ENCODE measurements at places on chromosomes 16 and 17.

GRCh38 chr17:45018848-45019711 lies 32.4 kb downstream of the DCAKD start:
- H3K36me3 ChIP-seq, result peaks cover 4% of the 10 kb centered on the region
- peak; percentile 78 for DNase-seq
- H3K27ac ChIP-seq, result peak overlapping the region; percentile 18
- H3K27me3 ChIP-seq, result peaks cover 54% of the 10 kb centered on the region
- H3K4me1 ChIP-seq, result peaks cover 25% of the 10 kb centered on the region
- H3K4me3 ChIP-seq, result peak overlapping the region; percentile 75

DNA sequence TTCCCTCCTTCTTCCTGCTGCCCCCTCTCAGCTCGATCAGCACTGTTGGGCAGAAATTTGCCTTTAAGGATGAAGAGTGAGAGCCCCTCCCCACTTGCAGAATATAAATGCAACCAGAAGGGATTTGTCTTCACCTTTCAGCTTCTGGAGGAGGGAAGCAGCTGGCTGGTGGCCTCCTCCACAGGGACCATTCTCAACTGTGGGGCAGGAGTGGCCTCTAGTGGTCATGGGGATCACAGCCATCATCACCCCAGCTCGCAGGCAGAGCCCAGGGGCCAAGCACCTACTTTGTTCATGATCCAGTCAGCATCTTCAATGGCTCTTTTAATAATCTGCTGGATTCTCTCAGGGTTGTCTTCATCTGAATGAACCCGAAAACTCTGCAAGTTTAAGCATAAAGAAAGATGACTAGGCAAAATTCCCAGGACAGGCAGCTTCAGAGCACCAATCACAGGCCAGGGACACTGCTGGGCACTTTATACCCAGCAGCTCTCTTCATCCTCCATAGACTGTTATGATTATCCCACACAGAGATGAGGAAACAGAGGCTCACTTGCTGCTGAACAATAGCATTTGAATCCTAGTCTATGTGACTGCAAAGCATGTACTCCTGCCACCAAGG lies 13.1 kb downstream of the LYRM9 start:
- H3K27me3 ChIP-seq, result no peaks in the 10 kb centered on the region
- DNase-seq, result peak; percentile 85
- H3K36me3 ChIP-seq, result peaks cover 23% of the 10 kb centered on the region
- no peaks in the 10 kb centered on the region for H3K4me1 ChIP-seq

DNA sequence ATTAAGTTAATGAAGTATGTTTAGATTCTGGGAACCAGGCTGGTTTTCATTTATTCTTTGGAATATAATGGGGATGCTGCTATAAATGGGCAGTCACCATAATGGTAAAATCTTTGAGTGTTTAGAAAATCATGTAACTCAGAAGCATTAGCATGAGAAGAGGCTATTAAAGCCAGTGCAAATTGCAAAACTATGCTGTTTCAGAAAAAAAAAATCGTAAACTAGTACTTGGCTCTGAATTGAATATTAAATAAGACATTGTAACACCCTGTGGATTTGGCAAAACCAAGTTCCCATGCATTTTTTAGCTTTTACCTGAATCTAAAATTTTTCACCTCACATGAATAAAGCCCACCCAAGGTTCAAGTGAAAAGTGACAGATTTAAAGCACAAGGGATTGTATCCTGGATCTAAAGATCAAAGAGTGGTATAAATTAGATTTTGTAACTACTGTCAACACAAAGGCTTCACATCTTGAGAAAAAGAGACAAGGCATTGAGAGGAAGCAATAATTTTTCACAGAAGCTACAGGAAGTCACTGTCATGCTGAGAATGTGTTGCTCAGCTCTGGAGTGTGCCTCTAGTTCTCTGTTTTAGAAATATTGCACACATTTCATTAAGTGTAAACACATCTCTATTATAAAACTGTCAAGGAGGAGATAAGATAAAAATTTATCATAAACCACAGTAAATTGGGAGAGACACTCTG lies 142.2 kb downstream of the ABCA8 start:
- H3K4me3 ChIP-seq, result no peak overlapping the region
- no peaks in the 10 kb centered on the region for H3K27me3 ChIP-seq
- H3K4me1 ChIP-seq, result no peaks in the 10 kb centered on the region
- H3K36me3 ChIP-seq, result no peaks in the 10 kb centered on the region

- H3K4me3 ChIP-seq, result no peak overlapping the region
- no peaks in the 10 kb centered on the region for H3K27me3 ChIP-seq
- H3K27ac ChIP-seq, result no peak overlapping the region
- H3K4me1 ChIP-seq, result peaks cover under 1% of the 10 kb centered on the region
Measured at GRCh38 chr17:69066482-69066881, 5.8 kb upstream of the ABCA9 start.

GRCh38 chr17:51270636-51271035 lies 10.3 kb downstream of the UTP18 start:
- H3K27me3 ChIP-seq, result no peaks in the 10 kb centered on the region
- H3K4me1 ChIP-seq, result peaks cover 41% of the 10 kb centered on the region
- no peak overlapping the region for H3K4me3 ChIP-seq
- no peak for DNase-seq
- peaks cover 90% of the 10 kb centered on the region for H3K36me3 ChIP-seq

- no peak overlapping the region for H3K27ac ChIP-seq
- no peak for DNase-seq
- H3K36me3 ChIP-seq, result no peaks in the 10 kb centered on the region
- H3K4me3 ChIP-seq, result no peak overlapping the region
Measured at GRCh38 chr16:72262711-72263110, 90.8 kb upstream of the PMFBP1 start.

DNA sequence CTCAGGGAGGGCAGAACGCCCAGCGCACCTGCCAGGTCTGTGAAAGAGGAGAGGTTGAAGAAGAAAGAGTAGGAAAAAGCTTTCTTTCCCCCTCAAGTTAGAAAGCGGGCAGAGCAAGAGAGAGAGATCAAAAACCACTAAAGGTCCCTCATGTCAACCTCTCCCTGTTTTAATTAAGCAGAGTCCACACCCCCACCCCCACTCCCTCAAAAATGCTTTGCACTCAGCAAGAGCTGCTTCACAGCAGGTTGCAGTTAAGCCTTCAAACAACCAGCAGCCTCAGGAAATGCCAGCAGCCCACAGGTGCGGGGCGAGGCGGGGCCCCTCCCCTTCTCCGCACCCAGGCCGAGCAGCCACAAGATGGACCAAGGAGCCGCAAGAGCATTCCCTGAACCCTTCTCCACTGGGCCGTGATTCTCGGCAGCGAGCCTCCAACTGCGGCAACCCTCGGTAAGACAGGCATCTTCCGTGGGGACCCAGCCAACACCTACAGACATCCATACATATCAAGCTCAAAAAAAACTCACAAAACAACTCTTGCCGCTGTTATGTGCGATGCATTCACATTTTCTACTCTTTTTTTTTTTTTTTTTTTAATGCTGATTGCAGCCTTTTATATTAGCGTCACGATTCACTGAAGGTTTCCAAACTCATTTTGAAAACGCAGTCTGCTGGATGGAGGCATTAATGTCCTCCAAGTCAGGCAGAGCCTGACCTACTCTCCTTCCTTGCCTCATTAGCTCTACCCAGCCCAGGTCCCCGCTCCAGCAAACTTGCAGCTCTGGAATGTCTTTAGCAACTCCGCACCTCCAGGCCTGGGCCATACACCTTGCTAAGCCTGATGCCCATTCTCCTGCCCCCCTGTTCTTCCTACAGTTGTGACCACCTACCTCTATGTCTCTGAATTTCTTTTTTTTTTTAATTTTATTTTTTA lies 66.1 kb downstream of the AXIN2 start:
- H3K27ac ChIP-seq, result no peak overlapping the region
- no peaks in the 10 kb centered on the region for H3K4me1 ChIP-seq
- no peak overlapping the region for H3K4me3 ChIP-seq

DNA sequence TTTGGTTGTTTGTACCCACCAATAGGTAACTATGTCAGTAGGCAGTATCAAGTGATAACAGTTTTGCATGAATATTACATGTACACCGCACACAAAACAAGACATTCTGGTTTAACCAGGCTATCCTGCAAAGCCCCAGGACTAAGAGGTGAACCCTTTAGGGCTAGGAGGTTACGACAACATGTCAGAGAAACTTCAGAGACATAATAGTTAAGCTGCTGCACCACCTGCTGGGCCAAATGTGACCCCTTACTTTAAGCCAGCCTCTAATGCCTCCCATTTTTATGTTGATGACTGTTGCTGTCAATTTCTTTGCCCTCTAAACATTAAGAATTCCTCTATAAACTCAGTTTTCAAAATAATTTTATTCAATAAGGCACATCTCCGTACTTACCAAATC lies 15.4 kb downstream of the SRP68 start:
- no peak overlapping the region for H3K27ac ChIP-seq
- H3K27me3 ChIP-seq, result no peaks in the 10 kb centered on the region
- peaks cover 14% of the 10 kb centered on the region for H3K36me3 ChIP-seq
- peaks cover 8% of the 10 kb centered on the region for H3K4me1 ChIP-seq

DNA sequence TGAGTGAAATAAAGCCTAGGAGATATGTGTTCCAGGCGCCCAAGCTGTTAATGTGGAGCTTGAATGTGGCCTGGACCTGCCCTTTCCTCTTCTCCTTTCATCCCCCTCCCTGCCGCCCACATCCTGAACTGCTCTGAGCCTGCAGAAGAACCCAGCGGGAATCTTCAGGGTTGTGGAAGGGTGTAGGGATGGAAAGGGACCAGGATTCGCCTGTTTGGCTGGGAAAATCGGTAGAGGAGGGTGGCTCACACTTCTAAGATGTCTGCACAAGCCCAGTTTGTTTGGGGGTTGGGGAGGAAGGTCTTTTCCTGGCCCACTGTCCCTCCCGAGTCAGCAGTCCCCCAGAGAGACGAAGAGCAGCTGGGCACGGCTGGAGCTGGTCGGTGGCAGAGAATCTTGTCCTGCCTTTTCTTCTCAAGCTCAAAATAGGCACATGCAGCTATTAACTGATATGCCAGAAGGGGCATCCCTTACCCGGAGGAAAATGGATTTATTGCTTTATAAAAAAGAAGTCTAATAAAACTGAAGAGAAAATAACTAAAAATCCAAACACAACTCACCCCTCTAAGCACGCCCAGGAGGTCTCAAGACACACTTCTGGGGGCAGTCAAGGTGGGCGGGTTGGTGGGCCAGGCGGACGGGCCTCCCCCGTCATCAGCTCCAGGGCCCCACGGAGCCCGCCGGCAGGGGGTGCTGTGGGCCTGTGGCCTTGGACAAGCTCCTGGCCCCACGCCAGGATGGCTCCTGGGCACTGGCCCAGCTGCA lies 11.5 kb upstream of the PITPNA start:
- peak overlapping the region; percentile 56 for H3K4me3 ChIP-seq
- peaks cover 57% of the 10 kb centered on the region for H3K4me1 ChIP-seq
- H3K27ac ChIP-seq, result peak overlapping the region; percentile 89
- no peaks in the 10 kb centered on the region for H3K27me3 ChIP-seq
- DNase-seq, result peak; percentile 96

- H3K27me3 ChIP-seq, result no peaks in the 10 kb centered on the region
- H3K4me3 ChIP-seq, result no peak overlapping the region
- H3K27ac ChIP-seq, result no peak overlapping the region
- DNase-seq, result peak; percentile 23
Measured at GRCh38 chr17:5703736-5704135, 119.4 kb upstream of the NLRP1 start.

GRCh38 chr17:8555062-8555461 lies 75.5 kb downstream of the MYH10 start:
- no peak overlapping the region for H3K4me3 ChIP-seq
- no peaks in the 10 kb centered on the region for H3K4me1 ChIP-seq
- DNase-seq, result no peak
- no peaks in the 10 kb centered on the region for H3K27me3 ChIP-seq
- no peak overlapping the region for H3K27ac ChIP-seq

GRCh38 chr16:48511071-48511540 lies 98.9 kb downstream of the N4BP1 start:
- H3K36me3 ChIP-seq, result no peaks in the 10 kb centered on the region
- no peak overlapping the region for H3K4me3 ChIP-seq
- no peak overlapping the region for H3K27ac ChIP-seq
- H3K4me1 ChIP-seq, result no peaks in the 10 kb centered on the region

DNA sequence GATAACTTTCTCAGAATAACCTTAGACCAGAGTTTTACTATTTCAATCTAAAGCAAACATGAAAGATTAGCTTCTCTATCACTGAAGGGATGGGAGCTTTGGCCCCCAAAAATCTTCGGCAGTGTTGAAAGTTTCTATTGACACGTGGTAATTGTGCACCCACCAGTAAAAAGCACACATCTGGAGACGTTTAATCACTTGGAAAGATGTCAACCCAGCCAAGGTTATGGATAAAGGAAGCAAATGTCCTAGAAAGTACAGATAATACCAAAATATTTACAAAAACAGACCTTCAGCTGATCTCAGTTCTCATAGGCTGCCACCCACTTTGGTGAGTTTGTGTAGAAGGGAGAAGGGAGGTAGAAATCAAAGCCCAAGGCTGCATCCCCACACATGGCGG lies 5.3 kb downstream of the MYCBPAP start:
- no peak for DNase-seq
- no peaks in the 10 kb centered on the region for H3K36me3 ChIP-seq
- H3K4me3 ChIP-seq, result no peak overlapping the region
- peaks cover 8% of the 10 kb centered on the region for H3K4me1 ChIP-seq

- H3K4me3 ChIP-seq, result peak overlapping the region; percentile 89
- no peaks in the 10 kb centered on the region for H3K36me3 ChIP-seq
- DNase-seq, result no peak
- peak overlapping the region; percentile 96 for H3K27ac ChIP-seq
Measured at GRCh38 chr16:50152351-50152806, 727 bp upstream of the TENT4B start.

DNA sequence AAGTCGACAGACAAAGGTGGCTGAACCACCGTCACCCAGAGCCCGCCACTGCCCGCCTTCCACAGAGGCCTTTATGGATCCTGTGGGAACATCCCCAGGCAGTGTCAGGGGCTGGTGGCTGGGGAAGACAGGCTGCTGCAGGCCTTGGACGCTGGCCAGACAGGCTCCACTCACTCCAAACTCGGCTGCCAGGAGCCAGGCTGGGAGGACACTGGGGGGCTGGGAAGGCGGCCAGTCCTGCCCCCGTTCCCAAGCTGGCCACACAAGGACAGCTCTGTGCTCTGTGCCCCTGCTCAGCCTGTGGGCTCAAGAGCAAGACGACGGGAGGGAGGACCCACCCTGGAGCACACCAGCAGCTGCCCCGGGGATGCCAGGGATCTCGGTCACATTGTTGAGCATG lies 7.6 kb upstream of the LCAT start:
- peaks cover 58% of the 10 kb centered on the region for H3K36me3 ChIP-seq
- H3K4me1 ChIP-seq, result no peaks in the 10 kb centered on the region
- H3K27me3 ChIP-seq, result no peaks in the 10 kb centered on the region
- H3K4me3 ChIP-seq, result no peak overlapping the region

DNA sequence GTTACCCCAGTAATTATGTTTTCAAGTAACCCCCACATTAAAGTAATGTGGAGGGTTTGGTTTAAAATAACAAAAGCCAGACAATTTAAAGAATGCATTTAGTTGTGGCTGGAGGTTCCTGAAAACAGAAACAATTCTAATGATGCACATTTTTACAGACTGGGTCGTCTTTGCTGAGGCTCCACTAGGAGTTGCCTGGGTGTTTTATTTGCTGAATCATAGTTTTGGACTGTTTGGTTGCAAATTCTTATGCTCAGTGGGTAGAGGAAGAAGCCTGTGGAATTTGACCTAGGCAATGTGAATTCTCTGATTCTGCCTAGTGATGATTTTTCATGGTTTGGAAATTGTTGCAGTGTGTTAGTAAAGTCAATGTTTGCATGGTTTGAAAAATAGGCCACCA lies 16.3 kb downstream of the SHISA9 start:
- H3K4me3 ChIP-seq, result no peak overlapping the region
- no peak overlapping the region for H3K27ac ChIP-seq
- peaks cover 42% of the 10 kb centered on the region for H3K27me3 ChIP-seq
- H3K36me3 ChIP-seq, result no peaks in the 10 kb centered on the region
- DNase-seq, result no peak

- peaks cover 41% of the 10 kb centered on the region for H3K36me3 ChIP-seq
- H3K27ac ChIP-seq, result peak overlapping the region; percentile 94
- no peaks in the 10 kb centered on the region for H3K27me3 ChIP-seq
- no peak for DNase-seq
- peaks cover 12% of the 10 kb centered on the region for H3K4me1 ChIP-seq
Measured at GRCh38 chr17:64390044-64390443, 616 bp downstream of the PECAM1 start.
